ENCODE measurements at places on chromosomes 3 and 15. TPM values are rescaled to one million over a fixed set of nuclear protein-coding genes. Genes with fewer than 3 reads are reported as not detected.

GRCh38 chr3:157469561-157470294 lies 33.1 kb downstream of the PTX3 start:
- H3K4me3 ChIP-seq, result no peak overlapping the region
- DNase-seq, result no peak
- no peaks in the 10 kb centered on the region for H3K27me3 ChIP-seq
- no peaks in the 10 kb centered on the region for H3K36me3 ChIP-seq
- no peaks in the 10 kb centered on the region for H3K4me1 ChIP-seq
- no peak overlapping the region for H3K27ac ChIP-seq

DNA sequence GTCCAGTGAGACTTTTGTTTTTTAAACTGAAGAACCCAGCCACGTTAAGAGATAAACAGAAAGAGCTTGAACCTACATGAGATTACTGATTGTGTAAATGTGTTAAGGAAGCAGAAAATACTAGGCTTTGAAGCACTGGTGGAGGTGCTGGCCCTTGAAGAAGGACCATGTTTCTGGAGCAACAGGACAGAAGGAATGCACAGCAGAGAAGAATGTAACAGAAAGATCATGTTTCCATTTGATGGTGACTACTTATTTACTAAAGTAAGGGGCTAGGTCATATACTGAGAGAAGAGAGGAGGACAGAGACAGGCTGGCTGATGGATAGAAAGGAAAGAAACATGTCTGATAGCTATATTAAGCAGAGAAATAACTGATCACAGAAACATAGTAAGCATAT lies 88.8 kb downstream of the CLASP2 start:
- DNase-seq, result no peak
- H3K4me1 ChIP-seq, result no peaks in the 10 kb centered on the region
- no peaks in the 10 kb centered on the region for H3K27me3 ChIP-seq
- H3K27ac ChIP-seq, result no peak overlapping the region

DNA sequence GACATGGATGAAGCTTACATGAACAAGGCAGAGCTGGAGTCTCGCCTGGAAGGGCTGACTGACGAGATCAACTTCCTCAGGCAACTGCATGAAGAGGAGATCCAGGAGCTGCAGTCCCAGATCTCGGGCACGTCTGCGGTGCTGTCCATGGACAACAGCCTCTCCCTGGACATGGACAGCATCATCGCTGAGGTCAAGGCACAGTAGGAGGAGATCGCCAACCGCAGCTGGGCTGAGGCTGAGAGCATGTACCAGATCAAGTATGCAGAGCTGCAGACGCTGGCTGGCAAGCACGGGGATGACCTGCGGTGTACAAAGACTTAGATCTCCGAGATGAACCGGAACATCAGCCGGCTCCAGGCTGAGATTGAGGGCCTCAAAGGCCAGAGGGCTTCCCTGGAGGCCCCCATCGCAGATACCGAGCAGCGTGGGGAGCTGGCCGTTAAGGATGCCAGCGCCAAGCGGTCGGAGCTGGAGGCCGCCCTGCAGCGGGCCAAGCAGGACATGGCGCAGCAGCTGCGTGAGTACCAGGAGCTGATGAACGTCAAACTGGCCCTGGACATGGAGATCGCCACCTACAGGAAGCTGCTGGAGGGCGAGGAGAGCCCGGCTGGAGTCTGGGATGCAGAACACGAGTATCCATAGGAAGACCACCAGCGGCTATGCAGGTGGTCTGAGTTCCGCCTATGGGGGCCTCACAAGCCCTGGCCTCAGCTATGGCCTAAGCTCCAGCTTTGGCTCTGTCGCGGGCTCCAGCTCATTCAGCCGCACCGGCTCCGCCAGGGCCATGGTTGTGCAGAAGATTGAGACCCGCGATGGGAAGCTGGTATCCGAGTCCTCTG lies 77.6 kb downstream of the CLDN11 start:
- DNase-seq, result no peak
- H3K36me3 ChIP-seq, result no peaks in the 10 kb centered on the region
- no peaks in the 10 kb centered on the region for H3K4me1 ChIP-seq
- no peak overlapping the region for H3K4me3 ChIP-seq
- no peaks in the 10 kb centered on the region for H3K27me3 ChIP-seq

C15orf62 gene
- 0.80 TPM for total RNA-seq

CHRFAM7A gene
- 18.3 TPM for total RNA-seq
